Activated CD4-positive, alpha-beta T cell treated with anti-CD3 and anti-CD28 coated beads, Interleukin-2, Interleukin-4, amounts not matched to agents 100 ng/mL and 50 ng/mL, durations not matched to agents 16 hours and 8 hours (primary cell): ENCODE measurements at places on chromosomes 3 and 15.

- DNase-seq = no peak
Observed at GRCh38 chr15:77017091-77017660, 22.2 kb downstream of the PSTPIP1 start.

DNA sequence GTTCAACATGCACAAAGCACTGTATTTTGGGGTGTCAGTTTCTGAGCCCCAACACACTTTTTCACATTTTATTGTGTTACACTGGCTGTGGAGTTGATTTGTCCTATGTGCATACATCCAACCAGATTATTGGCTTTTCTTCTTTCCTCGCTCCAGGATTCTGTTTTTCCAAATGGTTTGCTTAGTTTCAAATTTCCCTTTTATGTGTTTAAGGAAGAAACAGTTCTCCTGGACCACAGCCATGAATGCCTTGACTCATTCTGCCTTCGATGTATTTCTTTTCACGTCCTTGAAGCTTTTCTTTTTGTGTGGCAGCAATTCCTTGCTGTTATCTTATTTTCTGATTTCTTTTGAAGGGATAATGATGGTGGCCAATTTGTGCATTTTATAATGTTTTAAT lies 53.8 kb downstream of the CACNA2D3 start:
- DNase-seq = no peak

- no peak for DNase-seq
Observed at GRCh38 chr3:158765518-158766205, 33.4 kb upstream of the RARRES1 start.

DNA sequence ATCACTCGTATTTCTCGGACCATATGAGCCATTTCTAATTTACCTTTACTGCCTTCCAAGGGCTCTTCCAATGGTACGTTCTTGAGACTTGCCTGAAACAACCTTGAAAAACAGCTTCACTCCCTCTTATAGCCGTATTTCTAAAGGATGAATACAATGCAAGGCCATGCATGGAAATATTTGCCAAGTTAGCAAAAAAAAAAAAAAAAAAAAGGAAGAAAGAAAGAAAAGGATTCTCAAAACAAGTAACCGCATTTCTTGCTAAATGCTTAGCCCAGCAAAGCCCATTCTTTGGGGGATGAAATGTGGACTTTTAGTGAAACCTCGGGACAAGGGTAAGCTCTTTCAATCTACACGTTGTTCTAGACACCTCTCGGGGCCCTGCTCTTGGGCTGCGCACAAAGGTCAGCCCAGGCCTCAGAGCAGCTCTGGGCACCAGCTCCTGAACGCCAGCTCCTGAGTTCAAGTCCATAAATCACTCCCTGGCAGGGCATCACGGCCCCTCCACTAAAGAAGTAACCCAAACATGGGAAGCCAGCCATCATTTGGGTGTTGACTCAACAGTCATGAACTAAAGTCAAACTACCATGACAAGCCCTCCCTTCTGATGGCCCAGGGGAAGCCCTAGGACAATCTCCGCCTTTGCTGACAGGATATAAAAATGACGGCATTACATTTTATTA lies 132.7 kb downstream of the ADAMTS17 start:
- no peak for DNase-seq

- DNase-seq = no peak
Observed at GRCh38 chr15:68421798-68422402, 10.1 kb downstream of the ITGA11 start.

GRCh38 chr3:186619787-186620212 lies 6.9 kb downstream of the AHSG start:
- DNase-seq = no peak

GRCh38 chr3:12611117-12611516 lies 52.8 kb downstream of the RAF1 start:
- no peak for DNase-seq
